Right kidney (tissue), 9 donors: ENCODE measurements at places on chromosomes 7 and 10.

DNA sequence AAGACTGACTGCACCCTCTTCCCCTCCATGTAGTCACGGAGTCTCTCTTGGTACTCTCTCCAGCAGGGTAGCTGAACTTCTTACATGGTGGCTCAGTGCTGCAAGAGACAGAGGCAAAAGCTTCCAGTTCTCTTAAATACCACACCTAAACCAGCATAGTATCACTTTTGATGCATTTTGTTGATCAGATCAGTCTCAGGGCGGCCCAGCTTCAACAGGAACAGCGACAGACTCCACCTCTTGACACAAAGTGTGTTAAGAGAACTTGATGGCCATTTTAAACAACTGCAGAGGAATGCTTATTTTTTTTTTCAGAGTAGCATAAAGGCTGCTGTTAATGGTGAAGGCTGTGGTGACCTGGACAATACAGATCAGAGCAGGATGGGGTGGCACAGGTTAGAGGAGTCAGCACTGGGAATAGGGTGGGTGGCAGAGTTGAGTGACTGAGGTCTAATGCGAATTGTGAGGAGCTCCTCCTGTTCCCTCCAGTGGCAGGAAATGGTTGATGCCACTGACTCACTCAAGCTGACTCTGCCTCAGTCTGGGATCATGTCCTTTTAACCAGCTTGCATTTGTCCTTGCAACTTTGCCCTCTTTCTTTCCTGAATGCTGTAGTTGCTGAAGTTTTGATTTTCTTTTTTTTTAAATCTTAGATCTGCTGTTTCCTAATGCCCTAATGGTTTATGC lies 17.3 kb downstream of the MGAM start:
- DNase-seq = no peak

- DNase-seq = no peak
Measured at GRCh38 chr7:85413718-85414117, 226.9 kb upstream of the SEMA3D start.

DNA sequence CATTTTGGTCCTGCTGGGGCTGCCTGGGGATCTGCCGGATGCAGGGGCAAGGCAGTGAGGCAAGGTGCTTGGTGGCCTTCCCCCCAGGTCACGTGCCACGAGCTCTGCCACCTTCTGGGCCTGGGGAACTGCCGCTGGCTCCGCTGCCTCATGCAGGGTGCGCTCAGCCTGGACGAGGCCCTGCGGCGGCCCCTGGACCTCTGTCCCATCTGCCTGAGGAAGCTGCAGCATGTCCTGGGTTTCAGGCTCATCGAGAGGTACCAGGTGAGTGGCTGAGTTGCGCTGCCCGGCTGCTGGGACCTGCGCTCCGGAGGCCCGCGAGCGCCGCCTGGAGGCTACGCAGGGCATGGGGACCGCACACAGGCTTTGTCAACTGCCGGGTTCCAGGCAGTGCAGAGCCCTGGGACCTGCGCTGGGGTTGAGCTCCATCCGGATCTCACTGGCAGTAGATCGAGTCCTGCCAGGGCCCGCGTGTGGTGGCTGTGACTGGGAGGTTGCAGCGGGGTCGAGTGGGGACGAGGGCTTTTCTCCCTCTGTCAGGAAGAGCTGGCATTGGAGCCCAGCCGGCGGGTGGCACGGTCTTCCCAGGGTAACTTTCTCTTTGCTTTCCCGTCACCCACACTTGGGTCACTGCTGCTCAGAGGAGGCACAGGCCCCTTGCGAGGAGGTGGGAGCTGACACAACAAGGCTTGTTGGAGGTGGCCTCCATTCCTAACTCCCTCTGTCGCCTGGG lies 21.7 kb downstream of the AMZ1 start:
- peak; percentile 72 for DNase-seq

- DNase-seq = peak; percentile 58
Measured at GRCh38 chr10:13371897-13372470, 23.9 kb upstream of the SEPHS1 start.

- no peak for DNase-seq
Measured at GRCh38 chr7:115953592-115954255, 76.8 kb downstream of the TFEC start.

- DNase-seq = peak; percentile 43
Measured at GRCh38 chr7:665736-666453, 60.6 kb upstream of the DNAAF5 start.

- no peak for DNase-seq
Measured at GRCh38 chr10:31912289-31912688, 16.3 kb downstream of the ARHGAP12 start.

GRCh38 chr10:71863203-71863602 lies 12.2 kb upstream of the PSAP start:
- DNase-seq = no peak

GRCh38 chr7:46107610-46108217 lies 186.6 kb upstream of the IGFBP3 start:
- DNase-seq = no peak

- DNase-seq = no peak
Measured at GRCh38 chr7:482521-483083, 37.0 kb downstream of the PDGFA start.

DNA sequence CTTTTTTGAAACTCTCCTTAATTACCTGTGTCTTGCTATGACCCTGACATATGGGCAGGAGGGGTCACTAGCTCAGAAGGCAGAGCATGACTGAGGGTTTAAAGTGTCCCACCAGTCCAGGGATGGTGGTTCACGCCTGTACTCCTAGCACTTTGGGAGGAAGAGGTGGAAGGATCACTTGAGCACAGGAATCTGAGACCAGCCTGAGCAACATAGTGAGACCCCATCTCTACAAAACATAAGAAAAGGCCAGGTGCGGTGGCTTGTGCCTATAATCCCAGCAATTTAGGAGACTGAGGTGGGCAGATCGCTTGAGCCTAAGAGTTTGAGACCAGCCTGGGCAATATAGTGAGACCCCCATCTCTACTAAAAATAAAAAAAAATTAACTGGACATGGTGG lies 133.8 kb downstream of the TMEM178B start:
- DNase-seq = no peak

GRCh38 chr10:35336921-35337823 lies 863 bp downstream of the CCNY start:
- DNase-seq = peak; percentile 76

DNA sequence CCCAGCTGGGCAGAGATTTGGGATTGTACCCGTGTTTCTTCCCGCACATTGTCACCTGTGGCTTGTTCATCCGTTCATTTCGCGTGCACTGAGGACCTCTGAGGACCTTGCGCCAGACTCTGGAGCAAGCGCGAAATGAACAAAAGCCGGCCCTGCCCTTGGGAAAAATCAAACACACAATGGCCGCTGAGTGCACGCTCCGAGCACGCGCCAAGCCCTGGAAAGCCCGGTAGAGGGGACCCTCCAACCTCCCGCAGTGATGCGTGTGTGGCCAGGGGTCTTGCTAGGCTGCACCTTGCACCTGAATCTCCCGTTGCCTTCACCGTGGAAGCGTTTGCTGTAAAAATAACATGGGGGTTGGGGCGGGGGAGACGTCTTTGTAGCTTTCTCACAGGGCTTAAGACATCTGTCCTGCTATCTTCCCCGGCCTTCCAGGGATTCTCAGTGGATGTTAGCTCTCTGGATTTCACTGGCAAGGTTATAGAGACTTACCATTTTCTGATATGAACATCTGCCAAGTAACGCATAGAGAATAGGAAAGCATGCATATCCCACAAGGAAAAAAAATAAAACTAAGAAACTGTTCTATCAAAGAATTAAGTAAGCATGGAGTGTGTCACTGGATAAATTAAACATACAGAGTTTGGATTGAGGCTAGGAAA lies 37.3 kb downstream of the ZNF777 start:
- peak; percentile 58 for DNase-seq

DNA sequence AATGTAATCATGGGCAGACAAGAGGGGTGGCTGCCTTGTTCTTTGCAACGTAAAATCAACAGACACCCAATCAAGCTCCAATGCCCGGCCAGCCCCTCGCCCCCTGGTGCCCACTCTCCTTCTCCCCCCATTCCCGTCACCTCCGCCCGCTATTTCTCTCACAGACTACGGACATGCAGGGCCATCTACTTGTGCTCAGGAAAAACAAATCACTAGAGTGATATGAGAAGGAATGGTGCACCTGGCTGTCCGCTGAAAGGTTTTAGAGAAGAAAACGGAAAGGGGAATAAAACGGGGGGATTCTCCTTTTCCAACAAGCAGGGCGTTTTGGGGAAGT lies 396 bp downstream of the GRM8 start:
- no peak for DNase-seq

DNA sequence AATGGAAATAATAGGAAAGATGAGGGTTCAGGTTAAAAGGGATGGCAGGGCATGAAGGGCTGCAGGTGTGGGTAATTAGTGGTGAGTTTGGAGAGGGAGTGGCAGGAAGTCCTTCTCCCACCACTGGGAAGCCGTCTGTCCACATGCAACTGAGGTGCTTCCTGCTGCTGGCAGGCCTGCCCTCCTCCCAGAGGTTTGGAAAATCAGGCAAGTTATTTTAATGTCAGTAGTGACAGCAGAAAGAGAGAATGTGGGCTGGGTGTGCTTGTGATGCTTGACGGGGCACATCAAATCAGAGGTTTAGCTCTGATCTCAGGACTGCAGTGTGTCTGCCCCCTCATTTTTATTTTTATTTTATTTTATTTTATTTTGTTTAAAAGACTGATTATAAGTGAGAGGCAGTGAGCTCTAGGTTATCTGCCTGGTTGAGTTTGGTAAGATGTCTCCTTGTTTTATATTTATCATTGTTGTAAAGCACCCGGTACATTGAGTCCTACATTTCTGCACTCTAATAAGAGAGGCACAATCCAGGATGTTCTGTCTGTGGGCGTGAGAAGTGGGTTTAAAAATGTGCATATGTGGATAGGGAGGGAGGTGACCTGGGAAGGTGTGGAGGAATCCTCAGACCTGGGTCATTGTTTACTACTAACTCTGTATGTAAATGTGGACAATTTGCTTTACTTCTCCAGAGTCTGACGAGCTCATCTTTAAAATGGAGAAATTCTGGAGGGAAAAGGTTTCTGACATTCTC lies 504.4 kb downstream of the LRMDA start:
- no peak for DNase-seq

DNA sequence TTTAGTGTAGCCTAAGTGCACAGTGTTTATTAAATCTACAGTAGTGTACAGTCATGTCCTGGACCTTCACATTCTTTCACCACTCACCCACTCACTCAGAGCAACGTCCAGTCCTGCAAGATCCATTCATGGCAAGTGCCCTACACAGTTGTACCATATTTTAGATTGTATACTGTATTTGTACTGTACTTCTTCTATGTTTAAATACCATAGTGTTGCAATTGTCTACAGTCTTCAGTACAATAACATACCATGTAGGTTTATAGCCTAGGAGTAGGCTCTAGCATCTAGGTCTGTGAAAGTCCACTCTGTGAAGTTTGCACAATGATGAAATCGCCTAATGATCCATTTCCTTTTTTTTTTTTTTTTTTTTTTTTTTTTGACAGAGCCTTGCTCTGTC lies 12.0 kb downstream of the EEPD1 start:
- DNase-seq = no peak

- no peak for DNase-seq
Measured at GRCh38 chr7:36103837-36104561, 49.1 kb upstream of the EEPD1 start.

GRCh38 chr7:140048989-140049338 lies 13.8 kb downstream of the PARP12 start:
- no peak for DNase-seq

DNA sequence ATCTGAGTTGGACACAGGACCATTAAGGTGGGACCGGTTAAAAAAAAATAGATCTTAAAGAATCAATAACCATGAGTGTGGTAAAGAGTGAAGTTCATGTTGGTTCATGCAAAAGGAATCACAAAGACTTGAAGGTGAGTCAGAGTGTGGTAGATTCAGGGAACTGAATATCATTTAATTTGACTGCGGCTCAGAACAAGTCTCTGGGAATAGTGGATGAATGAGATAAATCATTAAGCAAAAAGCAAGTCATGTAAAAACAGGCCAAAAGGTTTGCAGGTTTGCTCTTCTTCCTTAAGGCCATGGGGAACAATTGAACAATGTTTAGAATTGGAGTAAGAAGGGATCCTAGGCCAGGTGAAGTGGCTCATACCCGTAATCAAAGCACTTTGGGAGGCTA lies 385.8 kb downstream of the ETV1 start:
- no peak for DNase-seq

GRCh38 chr10:77845451-77845850 lies 81.1 kb downstream of the DLG5 start:
- DNase-seq = no peak

GRCh38 chr10:129878835-129879234 lies 85.2 kb downstream of the EBF3 start:
- DNase-seq = no peak

- DNase-seq = no peak
Measured at GRCh38 chr7:151689196-151689971, 169.7 kb upstream of the RHEB start.
